ENCODE measurements at places on chromosomes 5 and 9.
A peak's percentile ranks its signal among the peaks of the same experiment; 100 is the strongest.

GRCh38 chr9:116673375-116673774 is 13.7 kb upstream of the TRIM32 start:
- H3K27me3 ChIP-seq, result no peaks in the 10 kb centered on the region
- no peak for DNase-seq
- no peaks in the 10 kb centered on the region for H3K4me1 ChIP-seq
- H3K27ac ChIP-seq, result no peak overlapping the region

DNA sequence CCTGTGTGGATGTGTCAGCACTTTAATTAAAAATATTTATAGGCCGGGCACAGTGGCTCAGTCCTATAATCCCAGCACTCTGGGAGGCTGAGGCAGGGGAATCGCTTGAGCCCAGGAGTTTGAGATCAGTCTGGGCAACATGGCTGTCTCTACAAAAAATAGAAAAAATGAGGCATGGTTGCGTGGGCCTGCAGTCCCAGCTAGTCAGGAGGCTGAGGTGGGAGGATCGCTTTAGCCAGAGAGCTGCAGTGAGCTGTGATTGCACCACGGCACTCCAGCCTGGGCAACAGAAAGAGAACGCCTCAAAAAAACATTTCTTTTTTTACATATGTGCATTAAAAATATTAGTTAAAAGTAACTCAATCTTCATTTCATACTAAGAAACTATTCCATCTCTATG is 6.2 kb downstream of the TBC1D9B start:
- peaks cover 80% of the 10 kb centered on the region for H3K36me3 ChIP-seq
- H3K4me1 ChIP-seq, result peaks cover 7% of the 10 kb centered on the region
- H3K4me3 ChIP-seq, result no peak overlapping the region
- no peak for DNase-seq
- H3K27ac ChIP-seq, result no peak overlapping the region

- no peak for DNase-seq
- H3K4me3 ChIP-seq, result no peak overlapping the region
- H3K27me3 ChIP-seq, result no peaks in the 10 kb centered on the region
- peaks cover 73% of the 10 kb centered on the region for H3K36me3 ChIP-seq
- no peak overlapping the region for H3K27ac ChIP-seq
Observed at GRCh38 chr9:89358985-89359384, 40.7 kb downstream of the SECISBP2 start.

DNA sequence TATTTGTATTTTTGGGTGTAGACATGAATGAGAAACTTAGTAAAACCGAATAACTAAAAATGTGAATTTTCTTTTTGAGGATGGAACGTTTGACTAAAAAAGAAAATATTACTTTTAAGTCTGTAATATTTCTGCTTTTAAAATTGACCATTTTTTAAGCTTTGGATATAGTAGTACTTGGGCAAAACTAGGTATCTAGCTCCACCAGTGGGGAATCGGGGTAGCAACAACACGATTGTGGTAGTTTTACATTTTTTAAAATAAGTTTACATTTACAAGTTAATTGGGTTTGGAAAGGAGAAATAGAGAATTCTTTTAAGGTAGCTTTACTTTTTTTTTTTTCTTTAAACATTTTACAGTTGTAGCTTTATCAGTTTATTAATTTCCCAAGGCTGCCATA is 154.4 kb downstream of the MAN2A1 start:
- no peak for DNase-seq
- peaks cover 8% of the 10 kb centered on the region for H3K36me3 ChIP-seq
- H3K27ac ChIP-seq, result no peak overlapping the region
- no peak overlapping the region for H3K4me3 ChIP-seq

DNA sequence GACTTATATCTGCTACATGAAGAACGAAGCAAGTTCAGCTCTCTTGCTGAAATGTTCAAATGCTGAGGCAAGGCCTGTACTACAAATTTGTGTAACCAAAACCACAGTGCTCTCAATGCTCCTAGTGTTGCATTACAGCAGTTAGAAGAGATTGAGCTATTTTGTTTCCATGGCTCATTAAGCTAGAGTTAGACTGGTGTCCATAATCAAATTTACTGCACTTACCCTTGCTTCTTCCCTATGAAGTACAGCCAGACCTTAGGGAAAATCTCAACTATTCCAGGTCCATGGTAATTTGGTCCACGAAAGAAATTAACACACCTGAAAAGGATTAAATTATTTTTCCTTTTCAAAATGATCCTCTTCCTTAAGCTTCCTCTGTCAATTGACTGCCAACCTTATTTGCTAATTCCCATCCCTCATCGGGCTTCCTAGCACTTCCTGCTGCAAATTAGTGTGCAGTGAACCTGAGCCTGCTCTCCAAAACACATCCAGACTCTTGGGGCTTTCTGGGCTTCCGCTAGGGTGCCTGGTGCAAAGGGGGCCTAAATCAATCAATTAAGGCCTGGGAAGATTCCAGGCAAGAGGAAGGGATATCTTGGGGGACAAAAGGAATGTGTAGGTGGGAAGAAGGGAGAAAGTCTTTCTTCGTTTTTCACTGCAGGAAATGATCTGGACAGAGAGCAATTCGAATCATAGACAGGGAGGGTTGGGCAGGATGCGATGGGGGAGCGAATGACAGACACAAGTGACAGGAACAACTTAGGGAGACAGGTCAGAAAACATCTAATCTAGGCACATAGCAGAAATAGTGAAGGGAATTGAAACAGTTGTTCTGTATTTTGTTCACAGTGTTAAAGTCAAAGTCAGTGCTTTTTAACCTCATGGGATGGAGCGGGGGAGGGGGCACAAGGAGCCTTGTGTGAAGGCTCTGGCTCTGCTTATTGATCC is 542.4 kb downstream of the RAB3C start:
- H3K27me3 ChIP-seq, result no peaks in the 10 kb centered on the region
- DNase-seq, result peak; percentile 48
- H3K27ac ChIP-seq, result peak overlapping the region; percentile 71
- H3K4me3 ChIP-seq, result peak overlapping the region; percentile 68
- peaks cover 7% of the 10 kb centered on the region for H3K4me1 ChIP-seq

DNA sequence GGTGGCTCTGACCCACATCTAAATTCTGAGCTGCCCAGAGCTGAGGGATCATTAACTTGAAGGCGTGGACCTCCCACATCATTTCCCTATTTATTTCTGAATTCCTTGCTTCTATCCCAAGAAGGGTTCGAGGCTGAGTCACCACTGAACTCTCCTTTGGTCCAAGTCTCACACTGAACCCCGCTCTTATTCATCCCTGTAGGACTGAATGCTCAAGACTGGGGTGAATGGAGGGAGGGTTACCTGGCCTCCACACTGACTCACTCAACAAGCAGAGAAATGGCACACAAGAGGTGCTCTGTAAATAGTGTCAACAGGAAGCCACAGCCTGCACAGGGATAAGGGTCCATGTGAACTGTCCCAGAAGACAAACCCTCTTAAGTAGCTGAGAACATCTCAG is 79.1 kb upstream of the FSTL4 start:
- H3K27me3 ChIP-seq, result peaks cover 12% of the 10 kb centered on the region
- no peak overlapping the region for H3K27ac ChIP-seq
- DNase-seq, result no peak
- no peak overlapping the region for H3K4me3 ChIP-seq
- H3K36me3 ChIP-seq, result no peaks in the 10 kb centered on the region
- no peaks in the 10 kb centered on the region for H3K4me1 ChIP-seq

DNA sequence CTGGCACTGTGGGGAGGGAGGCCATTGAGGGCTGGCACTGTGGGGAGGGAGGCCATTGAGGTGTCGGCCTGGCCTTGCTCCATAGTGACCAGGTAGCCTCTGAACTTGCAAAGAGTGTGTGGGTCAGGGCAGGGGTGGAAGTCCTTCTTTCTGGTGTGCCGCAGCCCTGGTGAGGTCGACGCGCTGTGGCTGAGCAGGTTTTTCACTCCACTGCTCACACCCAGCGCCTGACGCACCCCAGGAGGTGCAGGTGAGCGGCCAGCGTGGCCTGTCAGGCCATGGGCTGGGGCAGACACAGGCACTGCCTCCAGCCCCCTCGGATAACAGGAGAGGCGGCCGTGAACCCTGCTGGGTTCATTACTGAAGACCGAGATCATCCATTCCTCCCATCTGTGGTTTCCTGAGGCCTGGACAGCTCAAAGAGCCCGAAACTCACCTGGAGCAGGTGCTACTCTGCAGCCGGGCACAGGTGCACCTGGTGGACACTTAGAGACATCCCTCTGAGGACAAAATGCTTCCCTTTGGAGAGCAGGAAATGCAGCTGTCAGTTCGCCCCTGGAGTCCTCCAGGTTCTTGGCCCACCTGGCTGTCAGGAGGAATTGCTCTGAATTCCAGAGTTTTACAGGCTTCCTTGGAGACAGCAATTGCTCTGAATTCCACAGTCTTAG is 32.4 kb downstream of the LHX3 start:
- H3K36me3 ChIP-seq, result no peaks in the 10 kb centered on the region
- peaks cover 4% of the 10 kb centered on the region for H3K4me1 ChIP-seq
- H3K27ac ChIP-seq, result no peak overlapping the region
- no peak overlapping the region for H3K4me3 ChIP-seq

- peak overlapping the region; percentile 28 for H3K4me3 ChIP-seq
- peaks cover 8% of the 10 kb centered on the region for H3K4me1 ChIP-seq
- no peak for DNase-seq
- H3K27me3 ChIP-seq, result no peaks in the 10 kb centered on the region
- H3K27ac ChIP-seq, result no peak overlapping the region
- no peaks in the 10 kb centered on the region for H3K36me3 ChIP-seq
Observed at GRCh38 chr5:139514486-139514856, 31.9 kb upstream of the STING1 start.

- no peak for DNase-seq
- no peak overlapping the region for H3K27ac ChIP-seq
- H3K4me1 ChIP-seq, result no peaks in the 10 kb centered on the region
- H3K27me3 ChIP-seq, result peaks cover 16% of the 10 kb centered on the region
- no peaks in the 10 kb centered on the region for H3K36me3 ChIP-seq
Observed at GRCh38 chr9:34927061-34927460, 31.0 kb upstream of the PHF24 start.

DNA sequence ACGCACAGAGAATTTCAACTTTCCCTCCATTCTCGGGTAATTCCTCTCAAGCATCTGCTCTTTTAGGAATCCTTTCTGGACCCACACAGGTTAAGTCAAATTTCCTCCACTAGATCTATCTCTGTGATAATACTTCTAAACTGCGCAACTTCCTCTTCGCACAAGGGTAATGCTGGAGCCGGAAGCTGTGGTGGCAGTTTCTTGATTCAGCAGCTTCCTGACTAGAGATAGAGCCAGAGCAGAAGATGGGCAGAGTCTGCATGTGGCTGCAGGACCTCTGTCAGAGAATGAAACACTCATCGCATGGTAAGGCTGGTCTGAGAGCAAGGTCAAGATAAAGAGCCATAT is 11.1 kb upstream of the CDC42SE2 start:
- H3K27me3 ChIP-seq, result no peaks in the 10 kb centered on the region
- no peaks in the 10 kb centered on the region for H3K36me3 ChIP-seq
- H3K4me1 ChIP-seq, result no peaks in the 10 kb centered on the region

DNA sequence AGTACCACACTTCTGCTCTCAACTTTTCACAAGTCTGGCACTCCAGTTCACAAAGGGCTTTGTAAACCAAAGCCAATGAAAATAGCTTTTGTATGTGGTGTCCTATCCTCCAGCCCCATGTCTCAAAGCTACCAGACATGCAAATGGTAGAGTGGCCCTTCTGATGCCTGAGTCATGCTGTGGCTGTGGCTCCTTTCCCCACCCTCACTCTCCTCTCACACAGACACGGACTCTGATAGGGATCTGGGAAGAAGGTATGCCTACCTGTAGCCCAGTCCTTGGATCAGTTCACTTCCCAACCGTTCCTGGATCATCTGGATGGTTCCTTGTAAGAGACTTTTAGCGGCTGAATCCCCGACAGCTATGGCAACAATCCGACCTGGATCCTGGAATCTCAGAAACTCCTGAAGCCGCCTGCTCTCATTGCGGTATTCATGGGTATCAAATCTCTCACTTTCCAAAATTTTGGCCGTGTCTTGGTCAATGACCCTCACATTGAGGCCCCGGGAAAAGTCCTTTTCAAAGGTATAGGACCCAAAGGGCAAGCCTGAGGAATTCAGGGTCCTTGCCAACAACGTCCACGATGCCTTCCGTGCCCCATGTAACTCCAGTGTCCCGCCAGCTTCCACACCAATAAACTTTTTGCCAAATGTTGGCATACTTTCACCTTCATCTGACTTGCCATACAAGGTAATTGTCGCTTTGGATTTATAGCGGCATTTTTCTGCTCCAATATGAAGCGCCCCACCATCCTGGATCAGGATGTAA is 23.4 kb downstream of the CEMIP2 start:
- no peak for DNase-seq
- no peaks in the 10 kb centered on the region for H3K4me1 ChIP-seq
- H3K36me3 ChIP-seq, result peaks cover 26% of the 10 kb centered on the region
- no peak overlapping the region for H3K27ac ChIP-seq
- no peak overlapping the region for H3K4me3 ChIP-seq

- DNase-seq, result no peak
- no peak overlapping the region for H3K27ac ChIP-seq
- no peaks in the 10 kb centered on the region for H3K27me3 ChIP-seq
- H3K4me3 ChIP-seq, result no peak overlapping the region
Observed at GRCh38 chr5:42487077-42487476, 63.8 kb downstream of the GHR start.

DNA sequence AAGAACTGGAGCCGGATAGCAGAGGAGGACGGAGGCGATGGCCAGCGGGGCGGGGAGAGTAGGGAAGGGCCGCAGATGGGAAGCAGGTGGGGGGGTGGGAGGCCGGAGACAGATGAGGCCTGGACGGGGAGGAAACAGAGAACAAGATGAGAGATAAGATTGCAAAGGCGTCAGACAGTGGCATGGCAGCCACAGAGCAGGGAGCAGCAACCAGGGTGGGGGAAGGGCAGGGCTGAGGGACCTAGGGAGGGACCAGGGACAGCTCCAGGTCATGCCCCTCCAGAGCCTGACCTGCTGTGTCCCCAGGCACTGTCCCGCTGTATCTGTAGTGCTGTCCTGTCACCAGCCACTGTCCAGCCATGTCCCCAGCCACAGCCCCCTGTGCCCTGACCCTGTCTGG is 49.6 kb upstream of the LMX1B start:
- no peak for DNase-seq
- H3K27me3 ChIP-seq, result peaks cover 82% of the 10 kb centered on the region
- no peak overlapping the region for H3K4me3 ChIP-seq
- H3K36me3 ChIP-seq, result no peaks in the 10 kb centered on the region
- no peaks in the 10 kb centered on the region for H3K4me1 ChIP-seq

DNA sequence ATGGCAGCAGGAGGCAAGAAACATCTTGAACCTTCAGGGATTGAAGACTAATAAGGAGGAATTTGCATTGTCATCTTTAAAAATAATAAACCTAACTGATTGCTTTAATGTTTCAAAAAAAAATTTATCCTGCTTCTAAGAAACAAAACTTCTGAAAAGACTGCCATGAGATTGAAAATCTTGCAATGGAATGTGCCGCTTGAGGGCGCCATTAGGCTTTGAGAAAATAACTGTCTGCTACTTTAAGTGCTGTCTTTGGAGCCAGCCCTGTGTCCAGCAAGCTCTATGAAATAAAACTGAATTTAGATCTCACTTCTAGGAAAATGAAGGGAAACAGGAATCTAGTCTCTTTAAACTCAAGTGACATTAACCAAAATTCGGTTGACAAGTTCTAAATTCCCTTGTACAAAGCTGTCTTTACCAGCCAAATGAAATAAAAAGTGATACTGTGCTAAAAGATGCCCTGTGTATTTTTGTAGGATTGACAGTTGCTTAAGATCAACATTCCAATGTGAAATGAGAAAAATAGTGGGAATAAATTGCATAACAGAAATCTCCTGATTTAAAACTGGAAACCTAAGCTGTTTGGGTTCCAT is 79.4 kb downstream of the ESM1 start:
- H3K27ac ChIP-seq, result no peak overlapping the region
- DNase-seq, result peak; percentile 72
- H3K36me3 ChIP-seq, result no peaks in the 10 kb centered on the region
- H3K27me3 ChIP-seq, result peaks cover 29% of the 10 kb centered on the region
- no peak overlapping the region for H3K4me3 ChIP-seq
